ENCODE measurements at places on chromosomes 12 and 14.

- no peak for DNase-seq
Observed at GRCh38 chr14:54364555-54365415, 32.0 kb upstream of the CDKN3 start.

GRCh38 chr14:102507081-102507856 is 2.3 kb downstream of the ANKRD9 start:
- no peak for DNase-seq

DNA sequence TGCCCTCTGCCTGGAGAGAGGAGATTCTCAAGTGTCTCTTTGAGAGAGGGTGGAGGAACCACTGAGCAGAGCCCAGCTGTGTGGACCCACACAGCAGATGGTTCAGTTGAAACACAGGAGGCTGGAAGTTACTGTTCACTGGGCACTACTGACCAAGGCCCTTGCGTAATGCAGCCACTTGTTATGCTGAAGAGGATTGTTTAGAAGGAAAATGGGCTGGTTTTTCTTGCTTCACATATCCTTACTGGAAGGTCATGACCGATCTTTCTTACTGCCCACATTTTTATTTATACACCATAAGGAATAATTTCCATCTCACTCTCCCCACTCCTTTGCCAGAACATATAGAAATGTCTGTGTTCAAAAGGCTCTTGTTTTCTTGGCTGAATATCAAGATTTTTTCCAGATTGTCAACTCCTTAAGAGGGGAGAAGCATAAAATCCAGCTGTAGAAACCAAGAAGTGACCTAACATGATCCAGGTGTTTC is 375.1 kb upstream of the DDHD1 start:
- DNase-seq = no peak

- DNase-seq = no peak
Observed at GRCh38 chr12:75446857-75447256, 33.7 kb upstream of the GLIPR1 start.

DNA sequence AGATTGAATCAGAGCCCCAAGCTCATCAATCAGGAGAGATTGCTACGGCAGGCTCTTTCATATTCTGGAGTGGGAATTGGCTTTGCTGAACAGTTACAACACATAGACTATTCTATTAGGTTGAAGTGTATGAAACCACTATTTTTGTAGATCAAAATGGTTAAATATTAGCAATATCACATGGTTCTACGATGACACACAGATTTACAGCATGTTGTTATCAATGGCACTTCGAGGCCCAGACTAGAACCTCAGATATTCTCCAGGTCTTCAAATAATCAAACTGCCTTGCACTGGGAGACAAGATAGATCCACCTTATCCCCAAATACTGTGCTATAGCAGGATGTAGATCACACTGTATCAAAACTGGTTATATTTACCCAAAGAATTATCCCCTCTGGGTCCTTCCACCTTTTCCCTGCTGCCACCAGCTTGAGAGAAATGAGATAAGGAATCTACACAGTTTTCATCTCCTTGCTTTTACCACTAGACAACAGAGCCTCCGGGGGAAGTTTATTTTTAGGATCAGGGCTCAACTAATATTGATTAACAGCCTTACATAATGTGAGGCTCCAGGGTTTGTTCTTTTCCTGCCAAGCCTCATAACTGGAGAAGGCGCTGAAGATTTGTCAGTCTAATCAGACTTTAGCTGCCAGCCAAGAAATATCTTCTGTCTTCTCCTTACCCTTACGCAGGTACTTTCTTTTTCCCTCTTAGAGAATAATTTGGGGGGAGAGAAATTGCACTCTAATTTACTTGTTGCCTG is 507.1 kb downstream of the DIO2 start:
- no peak for DNase-seq

DNA sequence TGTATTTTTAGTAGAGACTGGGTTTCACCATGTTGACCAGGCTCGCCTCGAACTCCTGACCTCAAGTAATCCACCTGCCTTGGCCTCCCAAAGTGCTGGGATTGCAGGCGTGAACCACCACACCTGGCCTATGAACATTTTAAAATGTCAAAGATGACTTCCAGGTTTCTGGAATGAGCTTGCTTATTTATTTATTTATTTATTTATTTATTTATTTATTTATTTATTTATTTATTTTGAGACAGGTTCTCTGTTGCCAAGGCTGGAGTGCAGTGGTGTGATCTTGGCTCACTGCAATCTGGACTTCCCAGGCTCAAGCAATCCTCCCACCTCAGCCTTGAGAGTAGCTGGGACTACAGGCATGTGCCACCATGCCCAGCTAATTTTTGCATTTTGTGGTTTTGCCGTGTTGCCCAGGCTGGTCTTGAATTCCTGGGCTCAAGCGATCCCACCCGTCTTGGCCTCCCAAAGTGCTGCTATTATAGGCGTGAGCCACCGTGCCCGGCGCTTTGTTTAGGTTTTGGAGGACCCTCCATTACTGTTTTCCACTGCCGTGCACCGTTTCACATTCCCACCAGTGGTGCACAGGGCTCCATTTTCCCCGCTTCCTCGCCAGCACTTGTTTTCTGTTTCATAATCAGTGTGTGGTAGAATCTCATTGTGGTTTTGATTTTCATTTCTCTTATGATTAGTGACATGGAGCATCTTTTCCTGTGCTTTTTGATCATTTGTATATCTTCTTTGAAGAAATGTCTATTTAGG is 6.4 kb upstream of the CFAP251 start:
- DNase-seq = no peak

DNA sequence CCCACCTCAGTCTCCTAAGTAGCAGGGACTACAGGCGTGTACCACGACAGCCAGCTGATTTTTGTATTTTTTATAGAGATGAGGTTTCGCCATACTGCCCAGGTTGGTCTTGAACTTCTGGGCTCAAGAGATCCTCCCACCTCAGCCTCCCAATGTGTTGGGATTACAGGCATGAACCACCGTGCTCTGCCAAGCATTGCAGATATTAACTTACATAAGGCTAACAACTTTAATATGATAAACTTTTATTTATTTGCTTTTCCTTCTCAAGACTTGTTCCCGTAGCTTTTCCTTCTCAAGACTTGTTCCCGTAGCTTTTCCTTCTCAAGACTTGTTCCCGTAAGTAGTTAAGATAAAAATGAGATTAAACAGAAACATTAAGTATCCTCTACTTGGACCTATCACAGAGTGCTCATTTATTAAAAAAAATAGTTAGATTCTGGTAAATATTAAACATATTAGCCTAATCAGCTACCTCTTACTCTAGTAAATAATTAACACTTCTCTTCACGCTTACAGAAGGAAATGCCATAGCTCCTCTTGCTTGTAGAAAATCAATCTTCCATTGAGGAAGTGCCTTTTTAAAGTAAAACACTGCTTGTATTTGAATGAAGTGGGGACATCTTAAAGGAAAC is 157.7 kb upstream of the KITLG start:
- DNase-seq = no peak

- DNase-seq = no peak
Observed at GRCh38 chr14:89371585-89372511, 45.2 kb downstream of the FOXN3 start.

GRCh38 chr14:101862177-101862576 is 100.7 kb downstream of the PPP2R5C start:
- no peak for DNase-seq

DNA sequence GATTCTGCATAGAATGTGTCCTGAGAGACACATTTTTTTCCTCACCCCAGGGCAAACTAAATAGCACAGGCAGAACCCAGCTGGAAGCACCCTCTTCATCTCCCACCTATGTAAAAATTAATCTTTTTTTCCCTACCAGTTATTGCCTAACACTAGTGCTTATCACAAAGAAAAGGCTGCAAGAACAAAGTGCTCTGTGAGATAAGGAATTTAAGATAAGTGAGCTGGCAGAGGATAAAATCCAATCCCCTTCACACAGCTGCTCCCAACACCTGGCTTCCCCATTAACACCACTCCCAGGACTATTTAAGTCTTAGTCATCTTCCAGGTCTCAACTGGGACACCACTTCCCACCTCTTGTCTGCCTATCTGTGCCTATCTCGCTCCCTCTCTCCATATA is 75.2 kb downstream of the TTC9 start:
- no peak for DNase-seq

DNA sequence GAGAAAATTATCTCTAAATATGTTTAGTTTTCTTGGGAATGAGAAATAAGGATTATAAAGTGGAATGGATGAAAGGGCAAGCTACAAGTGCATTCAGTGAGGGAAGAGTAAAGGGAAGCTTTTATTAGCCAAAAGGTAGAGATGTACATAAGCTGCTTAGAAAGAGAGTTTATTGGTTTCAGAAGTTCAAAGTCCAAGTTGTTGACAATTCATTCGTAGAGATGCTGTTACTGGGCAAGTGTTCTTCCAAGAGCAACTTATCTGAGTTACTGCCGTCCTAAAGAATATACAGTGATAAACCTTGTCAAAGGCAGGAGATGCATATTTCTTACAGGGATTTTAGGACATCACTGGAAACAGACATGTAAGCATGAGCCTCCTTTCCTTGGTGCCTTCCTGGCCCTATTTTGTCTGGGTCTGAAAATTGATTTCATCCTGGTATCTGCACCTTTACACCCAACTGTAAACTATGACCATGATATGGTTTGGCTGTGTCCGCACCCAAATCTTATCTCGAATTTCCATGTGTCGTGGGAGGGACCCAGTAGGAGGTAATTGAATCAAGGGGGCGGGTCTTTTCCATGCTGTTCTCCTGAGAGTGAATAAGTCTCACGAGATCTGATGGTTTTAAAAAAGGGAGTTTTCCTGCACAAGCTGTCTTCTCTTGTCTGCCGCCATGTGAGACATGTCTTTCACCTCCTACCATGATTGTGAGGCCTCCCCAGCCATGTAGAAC is 46.8 kb downstream of the TRMT5 start:
- no peak for DNase-seq

- no peak for DNase-seq
Observed at GRCh38 chr12:104354868-104355570, 51.5 kb downstream of the EID3 start.

GRCh38 chr12:24418157-24418556 is 468.7 kb upstream of the SOX5 start:
- DNase-seq = no peak

- no peak for DNase-seq
Observed at GRCh38 chr12:109461049-109461845, 15.9 kb downstream of the KCTD10 start.

- no peak for DNase-seq
Observed at GRCh38 chr12:23927907-23928306, 21.6 kb downstream of the SOX5 start.

DNA sequence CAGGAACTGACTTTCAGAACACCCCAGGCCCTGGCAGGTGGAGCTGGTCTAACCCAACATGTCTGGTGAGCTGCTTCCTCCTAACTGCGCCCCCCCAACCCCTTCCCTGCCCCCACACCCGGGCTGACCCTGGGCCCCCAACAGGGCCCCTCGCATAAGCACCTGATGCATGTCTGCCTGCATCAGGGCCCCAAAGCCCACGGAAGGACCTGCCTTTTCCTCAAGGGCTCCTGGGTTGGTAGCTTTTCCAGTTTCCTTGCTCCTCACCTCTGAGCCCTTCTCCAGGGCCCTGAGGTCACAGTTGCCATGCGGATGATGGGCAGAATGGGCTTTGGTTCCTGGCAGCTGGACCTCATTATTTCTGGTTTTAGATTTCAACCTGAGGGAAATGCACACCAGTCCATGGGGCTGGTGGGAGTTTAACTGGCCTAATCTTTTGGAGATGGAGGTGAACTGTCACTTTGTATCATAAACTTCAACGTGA is 18.5 kb downstream of the TESC start:
- DNase-seq = no peak

GRCh38 chr14:44567997-44568396 is 60.9 kb upstream of the FSCB start:
- no peak for DNase-seq

DNA sequence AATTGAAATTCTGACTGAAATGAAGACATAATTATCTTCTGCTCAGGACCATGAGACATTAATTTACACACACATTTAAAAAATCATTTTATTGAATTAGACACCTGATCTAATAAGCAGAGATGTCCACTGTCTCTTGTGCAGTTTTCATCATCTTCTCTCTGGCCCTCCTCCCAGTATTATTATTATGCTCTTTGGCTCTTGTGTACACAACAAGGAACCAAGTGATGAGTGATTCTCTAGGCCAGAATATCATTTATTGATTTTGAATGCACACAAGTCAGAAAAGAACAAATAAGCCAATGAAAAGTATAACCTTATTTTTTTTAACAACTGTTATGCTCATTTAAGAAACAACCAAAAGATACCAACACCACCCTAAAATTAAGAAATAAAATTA is 244.7 kb upstream of the KRR1 start:
- no peak for DNase-seq

DNA sequence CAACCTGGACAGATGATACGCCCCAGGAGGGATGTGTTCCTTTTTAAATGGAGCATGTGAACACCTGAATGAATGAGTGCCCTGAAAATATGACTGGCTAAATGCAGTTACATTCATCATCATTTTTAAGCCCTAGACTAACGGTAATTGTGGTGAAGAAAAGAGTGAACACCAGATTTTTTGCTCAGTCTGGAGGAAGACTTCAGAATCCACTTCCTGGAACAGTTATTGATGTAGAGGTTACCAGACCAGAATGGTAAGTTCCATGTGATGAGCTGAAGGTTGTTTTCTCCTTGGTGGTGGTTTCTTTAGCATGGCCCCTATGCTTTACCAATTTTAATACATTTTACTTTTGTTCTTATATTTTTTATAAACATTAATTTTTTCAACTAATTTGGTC is 29.3 kb downstream of the PIWIL1 start:
- DNase-seq = no peak

DNA sequence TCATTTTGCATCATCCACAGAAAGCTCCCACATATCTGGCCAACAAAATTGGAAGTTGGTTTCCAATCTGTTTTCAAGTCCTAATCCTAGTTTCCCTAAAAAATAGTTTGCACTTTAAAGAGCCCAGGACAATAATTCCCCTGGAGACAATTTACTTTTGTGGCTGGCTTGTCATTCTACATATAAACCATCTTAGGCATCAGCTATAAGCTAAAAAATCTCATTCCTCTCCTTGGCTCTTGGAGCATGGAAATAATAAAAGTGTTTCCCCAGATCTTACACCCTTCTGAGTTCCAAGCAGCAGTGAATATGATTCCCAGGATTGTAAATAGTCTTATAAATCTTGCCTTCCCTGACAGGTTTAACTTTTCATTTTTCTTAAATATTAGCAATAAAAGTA is 89.1 kb upstream of the NUDT4 start:
- no peak for DNase-seq

GRCh38 chr14:63737582-63738006 is 9.7 kb upstream of the SGPP1 start:
- no peak for DNase-seq

- DNase-seq = no peak
Observed at GRCh38 chr14:100569734-100570286, 17.4 kb downstream of the BEGAIN start.

GRCh38 chr12:93682846-93683261 is 5.7 kb downstream of the CRADD start:
- DNase-seq = no peak
